Activated naive CD8-positive, alpha-beta T cell treated with anti-CD3 and anti-CD28 coated beads for 36 hours (primary cell): ENCODE measurements at places on chromosomes 12 and 14. TPM values are rescaled to one million over a fixed set of nuclear protein-coding genes. Genes with fewer than 3 reads are reported as not detected.

ANKS1B gene
- total RNA-seq, result not detected

LALBA gene
- total RNA-seq, result not detected

AMN gene
- total RNA-seq, result 0.72 TPM

KRT3 gene
- not detected for total RNA-seq

TSHR gene
- total RNA-seq, result not detected

SOCS2 gene
- 27.0 TPM for total RNA-seq
